ENCODE measurements at places on chromosomes 6 and 20.

- DNase-seq: no peak
These were observed 6.7 kb downstream of the PCMT1 start for GRCh38 chr6:149756261-149756636.

- no peak for DNase-seq
These were observed 66.7 kb downstream of the VEGFA start for GRCh38 chr6:43836507-43837240.

DNA sequence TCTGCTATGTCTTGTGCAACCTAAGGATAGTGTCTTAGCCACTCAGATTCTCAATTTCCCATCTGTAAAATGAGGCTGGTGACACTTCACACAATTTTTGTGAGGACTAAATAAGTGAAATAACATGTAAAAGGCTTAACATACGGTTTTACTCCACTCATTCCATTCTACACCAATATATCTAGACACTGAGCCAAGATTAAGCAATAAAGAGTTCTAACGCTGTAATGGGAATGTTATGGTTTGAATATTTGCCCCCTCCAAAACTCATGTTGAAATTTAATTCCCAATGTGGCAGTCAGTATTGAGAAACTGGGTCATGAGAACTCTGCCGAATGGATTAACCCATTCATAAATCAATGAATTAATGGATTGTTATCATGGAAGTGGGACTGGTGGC, 301.0 kb downstream of the HACE1 start:
- no peak for DNase-seq

DNA sequence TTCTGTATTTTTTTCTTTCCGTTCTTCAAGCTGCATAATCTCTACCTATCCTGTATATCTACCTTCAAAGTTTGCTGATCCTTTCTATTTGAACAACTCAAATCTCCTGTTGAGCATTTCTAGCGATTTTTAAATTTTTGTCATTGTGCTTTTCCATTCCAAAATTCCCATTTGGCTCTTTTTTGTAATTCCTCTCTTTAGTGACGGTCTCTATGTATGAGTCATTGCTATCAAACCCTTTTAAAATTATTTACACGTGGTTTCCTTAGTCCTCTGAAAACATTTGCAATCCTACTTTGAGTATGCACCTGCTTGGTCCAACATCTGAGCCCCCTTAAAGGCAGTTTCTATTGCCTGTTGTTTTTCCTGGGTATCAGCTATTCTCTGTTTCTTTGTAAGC, 100.5 kb upstream of the FOXC1 start:
- no peak for DNase-seq

DNA sequence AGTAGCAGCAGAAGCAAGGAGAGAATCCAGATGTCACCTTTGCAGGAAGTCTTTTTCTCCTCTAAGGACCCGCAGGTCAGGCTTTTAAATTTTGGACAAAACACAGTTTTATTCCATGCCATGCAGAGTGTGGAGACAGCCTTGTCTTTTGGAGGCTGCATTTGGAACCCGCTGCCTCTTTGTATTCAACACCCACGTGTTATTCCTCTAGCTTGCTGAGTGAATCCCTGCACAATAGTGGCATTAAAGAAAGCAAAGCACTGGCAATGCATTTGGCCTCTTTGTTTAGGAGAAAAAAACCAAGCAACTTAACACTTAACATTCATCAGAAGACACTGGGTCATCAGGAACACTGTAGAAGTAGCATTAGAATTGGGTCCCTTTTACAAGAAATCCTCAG, 43.5 kb downstream of the TFAP2B start:
- no peak for DNase-seq

All from NCI-H524 (cell line).